T-helper 1 cell (primary cell): ENCODE measurements at places on chromosomes 12 and 14.
A peak's percentile ranks its signal among the peaks of the same experiment; 100 is the strongest.

DNA sequence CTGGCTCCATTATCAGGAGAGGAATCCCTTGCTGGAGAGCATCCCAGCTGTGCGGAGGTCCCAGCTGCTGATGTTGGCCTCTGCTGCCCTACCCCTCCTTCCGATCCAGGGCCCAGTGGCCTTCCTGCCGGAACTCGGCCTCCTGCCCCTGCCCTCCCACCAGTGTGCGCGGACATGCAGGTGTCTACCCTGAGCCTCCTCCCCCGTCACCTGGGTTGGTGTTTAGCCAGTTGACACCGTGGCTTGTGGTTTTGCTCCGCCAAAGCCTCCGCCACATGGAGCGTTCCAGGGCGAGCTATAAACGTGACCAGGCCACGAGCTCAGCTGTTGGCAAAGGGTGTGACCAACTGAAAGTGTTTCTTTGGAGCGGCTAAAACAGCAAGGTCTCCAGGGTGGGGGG is 1104.3 kb downstream of the BCL11B start:
- DNase-seq, result no peak

- DNase-seq, result no peak
These were observed 3.2 kb downstream of the CFL2 start for GRCh38 chr14:34711169-34711568.

DNA sequence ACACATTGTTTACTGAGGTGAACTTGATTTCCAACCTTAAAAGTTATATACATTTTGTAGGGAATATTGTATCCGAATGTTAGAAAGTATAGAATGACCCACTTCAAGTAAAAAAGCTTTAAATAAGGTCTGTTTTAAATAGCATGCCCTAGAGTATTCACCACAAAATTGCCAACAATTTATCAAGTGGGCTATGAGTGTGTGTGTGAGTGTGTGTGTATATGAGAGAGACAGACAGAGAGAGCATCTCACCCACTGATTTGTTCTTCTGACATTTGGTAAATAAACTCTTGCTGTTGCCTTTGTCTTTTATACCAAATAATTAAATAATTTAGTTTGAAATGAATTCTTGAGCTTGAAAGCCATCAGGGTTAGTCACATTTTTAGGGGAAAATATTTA is 29.8 kb upstream of the RAP1B start:
- DNase-seq, result no peak

DNA sequence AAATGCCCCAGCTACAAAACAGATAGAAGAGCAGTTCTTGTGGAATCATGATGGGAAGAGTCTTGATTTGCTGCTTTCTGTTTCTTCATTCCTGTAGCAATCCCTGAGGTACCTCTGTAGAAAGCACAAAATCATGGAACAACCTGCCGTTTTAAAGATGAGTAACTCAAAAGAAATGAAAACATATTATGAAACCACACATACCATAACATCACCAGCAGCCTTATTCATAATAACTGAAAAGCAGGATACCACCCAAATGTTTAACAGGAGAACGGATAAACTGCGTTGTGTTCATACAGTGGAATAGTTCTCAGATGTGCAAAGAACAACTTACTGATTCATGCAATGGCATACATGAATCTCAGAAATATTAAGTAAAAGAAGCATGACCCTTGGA is 188.1 kb downstream of the RGS6 start:
- no peak for DNase-seq

DNA sequence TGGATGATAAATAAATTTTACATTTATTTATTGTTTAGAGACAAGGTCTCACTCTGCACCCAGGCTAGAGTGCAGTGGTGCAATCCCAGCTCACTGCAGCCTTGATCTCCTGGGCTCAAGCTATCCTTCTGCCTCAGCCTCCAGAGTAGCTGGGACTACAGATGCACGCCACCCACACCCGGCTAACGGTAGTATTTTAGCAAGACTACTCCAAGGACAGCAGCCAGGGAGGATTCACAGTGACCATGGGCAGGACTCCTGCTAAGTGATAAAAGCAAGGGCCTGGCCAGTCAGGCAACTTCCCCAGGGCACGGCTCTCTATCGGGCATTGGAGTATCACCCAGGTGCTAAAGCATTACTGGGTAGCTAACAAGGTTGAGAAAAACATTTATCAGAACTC is 55.4 kb downstream of the ARL6IP4 start:
- DNase-seq, result no peak

- no peak for DNase-seq
These were observed 62.0 kb upstream of the LMNTD1 start for GRCh38 chr12:25615119-25615518.

GRCh38 chr14:68305738-68306137 is 486.2 kb downstream of the RAD51B start:
- DNase-seq, result no peak

DNA sequence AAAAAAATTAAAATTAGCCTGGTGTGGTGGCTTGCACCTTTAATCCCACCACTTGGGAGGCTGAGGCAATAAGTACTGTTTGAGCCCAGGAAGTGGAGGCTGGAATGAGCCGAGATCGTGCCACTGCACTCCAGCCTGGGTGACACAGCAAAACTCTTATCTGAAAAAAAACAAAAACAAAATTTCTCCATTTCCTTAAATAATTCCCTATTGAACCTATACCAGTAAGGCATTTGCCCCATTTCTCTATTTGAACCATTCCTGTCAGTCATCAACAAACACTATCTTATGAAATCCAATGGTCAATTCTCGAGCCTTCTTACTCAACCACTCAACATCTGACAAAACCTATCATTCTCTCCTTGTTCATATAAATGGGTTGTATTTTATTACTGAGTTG is 14.7 kb downstream of the SLC2A14 start:
- DNase-seq, result no peak

- DNase-seq, result no peak
These were observed 216.9 kb downstream of the RPAP3 start for GRCh38 chr12:47488888-47489287.

DNA sequence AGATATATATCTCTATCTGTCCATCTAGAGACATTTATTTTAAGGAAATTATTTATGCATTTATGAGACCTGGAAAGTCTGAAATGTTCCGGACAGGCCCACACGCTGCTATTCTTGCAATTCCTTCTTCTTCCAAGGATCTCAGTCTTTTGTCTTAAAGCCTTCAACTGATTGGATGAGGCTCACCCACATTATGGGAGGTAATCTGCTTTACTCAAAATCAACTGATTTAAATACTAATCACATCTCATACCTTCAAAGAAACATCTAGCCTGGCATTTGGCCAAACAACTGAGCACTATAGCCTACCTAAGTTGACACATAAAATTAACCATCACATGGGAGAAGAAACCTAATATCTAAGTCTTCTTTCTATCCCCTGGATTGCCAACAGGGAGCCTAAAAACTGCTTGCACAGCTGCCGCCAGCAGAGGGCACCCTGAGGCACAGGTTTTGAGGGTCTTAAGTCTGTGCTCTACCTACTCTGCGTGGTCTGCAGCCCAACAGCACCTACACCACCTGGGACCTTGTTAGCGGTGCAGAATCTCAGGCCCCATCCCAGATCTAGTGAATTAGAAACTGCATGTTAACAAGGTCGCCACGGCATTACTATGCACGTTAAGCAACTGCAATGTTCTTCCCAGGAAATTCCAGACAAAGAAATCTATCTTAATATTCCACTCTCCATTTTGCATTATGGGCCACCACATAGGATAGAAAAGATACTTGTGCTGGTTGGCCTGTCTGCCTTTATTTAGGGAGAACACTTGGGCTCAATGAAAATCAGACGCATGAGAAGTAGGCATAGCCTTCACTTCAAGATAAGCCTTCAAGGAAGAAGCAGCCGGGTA is 249.7 kb downstream of the FOXG1 start:
- DNase-seq, result no peak

GRCh38 chr14:49879646-49880204 is 13.2 kb upstream of the ARF6 start:
- peak; percentile 32 for DNase-seq

- DNase-seq, result no peak
These were observed 9.3 kb downstream of the SLC48A1 start for GRCh38 chr12:47782372-47782770.

- no peak for DNase-seq
These were observed 115.4 kb upstream of the SCAF11 start for GRCh38 chr12:46105735-46106134.

- no peak for DNase-seq
These were observed 12.0 kb downstream of the ADGRD1 start for GRCh38 chr12:130965668-130966067.

DNA sequence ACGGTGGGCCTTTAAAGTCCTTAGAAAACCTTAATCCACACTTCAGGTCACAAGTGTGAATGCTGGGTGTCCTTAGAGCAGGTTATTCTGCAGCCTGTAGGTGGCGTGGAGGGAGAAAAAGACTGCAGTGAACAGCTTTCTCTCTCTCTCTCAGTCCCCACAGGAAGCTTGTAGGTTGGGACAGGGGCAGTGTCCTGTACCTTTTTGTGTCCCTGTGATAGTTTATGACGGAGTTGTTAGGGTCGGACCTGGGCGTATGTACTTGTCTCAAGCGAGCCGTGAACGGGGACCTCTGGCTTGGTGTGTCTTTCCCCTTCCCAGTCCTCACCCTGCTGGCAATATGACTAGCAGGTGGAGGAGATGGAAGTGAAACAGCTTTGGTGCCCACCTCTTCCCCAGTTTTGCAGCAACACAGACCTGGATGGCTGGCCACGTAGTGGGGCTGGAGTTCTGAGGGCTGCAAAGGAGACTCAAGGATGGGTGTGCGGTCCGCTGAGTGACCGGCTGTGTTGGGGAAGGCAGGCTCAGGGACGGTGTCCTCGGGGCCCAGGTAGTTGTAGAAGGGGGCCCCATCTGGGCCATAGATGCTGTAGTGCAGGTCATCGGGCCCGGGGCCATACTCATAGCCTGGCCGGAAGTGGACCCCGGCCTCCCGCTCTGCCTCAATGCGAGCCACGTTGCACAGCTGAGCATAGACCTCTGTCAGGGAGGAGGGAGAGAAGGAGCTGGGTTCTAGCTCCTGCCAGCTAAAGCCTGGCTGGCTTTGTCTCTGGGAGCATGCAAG is 8.9 kb downstream of the ISCA2 start:
- no peak for DNase-seq

- no peak for DNase-seq
These were observed 9.4 kb downstream of the PDE3A start for GRCh38 chr12:20377750-20378149.

DNA sequence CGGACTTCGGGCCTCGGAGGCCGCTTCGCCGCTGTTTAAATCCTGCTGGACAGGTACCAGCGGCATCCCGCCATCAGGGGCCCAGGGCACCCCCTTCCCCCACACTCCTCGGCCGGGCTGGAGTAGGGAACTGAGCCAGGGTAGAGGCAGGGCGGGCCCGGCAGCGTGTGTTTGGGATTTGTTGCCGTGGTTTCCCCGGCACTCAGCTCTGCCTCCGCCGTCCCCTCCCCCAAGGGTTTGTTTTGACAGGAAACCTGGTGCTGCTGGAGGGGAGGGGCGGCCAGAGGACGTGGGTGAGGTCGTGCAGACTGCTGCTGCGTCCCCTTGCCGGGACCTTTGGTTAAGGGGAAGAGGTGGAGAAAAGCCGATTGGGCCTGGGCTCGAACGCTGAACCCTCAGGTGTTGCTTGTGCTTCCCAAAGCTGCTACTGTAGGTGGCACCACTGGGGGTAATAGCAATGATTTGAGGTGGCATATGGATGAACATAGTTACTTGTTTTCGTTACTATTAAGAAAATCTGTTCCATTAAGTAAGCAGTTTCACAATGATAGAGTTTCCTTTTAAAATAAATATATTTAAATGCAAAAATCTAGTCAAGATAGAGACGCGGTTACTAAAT is 778 bp downstream of the TCP11L2 start:
- peak; percentile 92 for DNase-seq

GRCh38 chr12:27057543-27057942 is 24.8 kb downstream of the C12orf71 start:
- no peak for DNase-seq

- DNase-seq, result no peak
These were observed 142.1 kb downstream of the TSPAN9 start for GRCh38 chr12:3219233-3219632.

GRCh38 chr12:75959060-75959459 is 72.5 kb downstream of the PHLDA1 start:
- no peak for DNase-seq

DNA sequence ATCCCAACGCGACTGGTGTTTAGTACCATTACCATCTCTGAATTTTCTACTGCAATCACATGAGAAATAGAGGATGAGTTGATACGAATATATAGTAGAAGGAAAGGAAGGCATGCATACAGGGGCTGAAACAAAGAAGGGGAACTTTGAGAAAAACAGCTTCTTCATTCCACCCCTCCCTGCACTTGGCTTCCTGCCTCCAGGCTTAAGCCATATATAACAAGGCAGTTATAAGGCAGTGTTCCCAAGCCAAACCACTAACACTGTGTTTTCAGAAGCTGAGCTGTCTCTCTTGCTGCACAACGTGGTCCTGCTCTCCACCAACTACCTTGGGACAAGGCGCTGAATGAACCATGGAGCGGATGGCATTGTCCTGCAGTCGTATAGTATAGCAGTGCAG is 11.0 kb downstream of the LETMD1 start:
- no peak for DNase-seq

- no peak for DNase-seq
These were observed 157.4 kb upstream of the FKBP4 start for GRCh38 chr12:2637371-2637770.

- no peak for DNase-seq
These were observed 23.9 kb upstream of the CCDC63 start for GRCh38 chr12:110822821-110823415.

DNA sequence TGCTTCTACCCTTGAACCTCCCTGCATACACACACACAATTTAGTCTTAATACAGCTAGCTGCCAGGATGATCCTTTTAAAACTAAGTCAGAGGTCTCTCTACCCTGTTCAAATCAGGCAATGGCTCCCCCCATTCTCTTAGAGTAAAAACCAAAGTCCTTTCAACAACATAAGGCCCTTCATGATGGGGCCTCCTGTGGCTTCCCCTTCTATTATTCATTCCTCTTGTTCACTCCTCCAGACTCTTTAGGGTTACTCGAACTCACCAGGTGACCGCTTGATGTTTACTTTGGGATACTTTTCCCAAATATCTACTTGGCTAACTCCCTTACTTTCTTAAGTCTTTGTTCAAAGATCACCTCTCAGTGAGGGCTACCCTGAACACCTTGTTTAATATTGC is 30.4 kb downstream of the DENND5B start:
- no peak for DNase-seq
